ENCODE measurements at places on chromosomes 5 and 9.
A peak's percentile ranks its signal among the peaks of the same experiment; 100 is the strongest.

DNA sequence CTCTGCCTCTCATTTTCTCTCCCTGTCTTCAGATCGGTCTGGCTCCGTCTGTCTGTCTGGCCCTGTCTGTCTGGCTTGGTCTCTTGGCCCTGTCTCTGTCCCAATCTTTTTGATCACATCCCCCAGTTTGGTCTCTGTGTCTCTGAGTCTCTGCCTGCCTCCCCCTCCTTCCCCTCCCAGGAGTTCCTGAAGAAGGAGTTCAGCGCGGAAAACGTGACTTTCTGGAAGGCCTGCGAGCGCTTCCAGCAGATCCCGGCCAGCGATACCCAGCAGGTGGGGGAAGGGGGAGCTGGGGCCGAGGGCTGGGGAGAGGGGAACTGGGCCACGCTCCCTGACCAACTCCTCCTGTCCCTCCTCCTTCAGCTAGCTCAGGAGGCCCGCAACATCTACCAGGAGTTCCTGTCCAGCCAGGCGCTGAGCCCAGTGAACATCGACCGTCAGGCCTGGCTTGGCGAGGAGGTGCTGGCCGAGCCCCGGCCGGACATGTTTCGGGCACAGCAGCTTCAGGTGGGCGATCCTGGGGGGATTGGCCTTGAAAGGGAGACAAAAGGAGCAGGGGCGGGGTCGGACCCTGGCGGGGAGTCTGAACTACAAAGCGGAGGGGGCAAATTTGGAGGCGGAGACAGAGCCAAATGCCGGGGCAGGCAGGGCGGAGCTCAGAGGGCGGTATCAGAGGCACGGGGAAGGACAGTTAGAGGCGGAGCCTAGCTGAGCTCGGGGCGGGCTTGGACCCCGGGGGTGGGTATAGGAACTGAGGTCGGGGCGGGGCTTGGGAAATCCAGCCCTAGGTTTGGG lies 9.0 kb downstream of the RGS14 start:
- no peak for DNase-seq

- DNase-seq, result no peak
Observed at GRCh38 chr9:7580568-7580967, 219.0 kb downstream of the DMAC1 start.

DNA sequence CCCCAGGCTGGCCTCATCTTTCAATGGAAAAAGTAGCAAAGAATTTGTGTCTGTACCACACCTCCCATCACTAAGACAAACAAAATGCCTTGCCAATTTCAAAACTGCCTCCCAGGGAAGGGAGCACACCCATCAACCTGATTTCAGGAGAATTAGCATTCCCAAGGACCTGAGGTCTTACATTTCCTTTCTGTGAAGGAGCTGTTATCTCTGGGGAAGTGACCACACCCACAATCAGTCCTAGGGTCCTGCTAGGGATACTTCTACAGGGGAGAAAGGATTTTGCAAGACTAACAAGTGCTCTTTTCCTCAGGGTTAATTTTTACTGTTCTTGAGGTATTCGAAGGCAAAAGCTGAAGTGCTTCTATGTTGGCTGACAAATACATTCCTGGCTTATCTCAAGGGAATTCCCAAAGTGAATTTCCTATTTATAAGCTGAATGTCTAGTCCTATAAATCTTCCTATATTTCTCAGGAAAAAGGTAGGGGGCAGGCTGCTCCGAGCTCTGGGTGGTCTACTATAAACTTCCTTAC lies 97.4 kb upstream of the ITGA1 start:
- no peak for DNase-seq

- DNase-seq, result peak; percentile 32
Observed at GRCh38 chr5:139763930-139764791, 31.4 kb upstream of the PSD2 start.

DNA sequence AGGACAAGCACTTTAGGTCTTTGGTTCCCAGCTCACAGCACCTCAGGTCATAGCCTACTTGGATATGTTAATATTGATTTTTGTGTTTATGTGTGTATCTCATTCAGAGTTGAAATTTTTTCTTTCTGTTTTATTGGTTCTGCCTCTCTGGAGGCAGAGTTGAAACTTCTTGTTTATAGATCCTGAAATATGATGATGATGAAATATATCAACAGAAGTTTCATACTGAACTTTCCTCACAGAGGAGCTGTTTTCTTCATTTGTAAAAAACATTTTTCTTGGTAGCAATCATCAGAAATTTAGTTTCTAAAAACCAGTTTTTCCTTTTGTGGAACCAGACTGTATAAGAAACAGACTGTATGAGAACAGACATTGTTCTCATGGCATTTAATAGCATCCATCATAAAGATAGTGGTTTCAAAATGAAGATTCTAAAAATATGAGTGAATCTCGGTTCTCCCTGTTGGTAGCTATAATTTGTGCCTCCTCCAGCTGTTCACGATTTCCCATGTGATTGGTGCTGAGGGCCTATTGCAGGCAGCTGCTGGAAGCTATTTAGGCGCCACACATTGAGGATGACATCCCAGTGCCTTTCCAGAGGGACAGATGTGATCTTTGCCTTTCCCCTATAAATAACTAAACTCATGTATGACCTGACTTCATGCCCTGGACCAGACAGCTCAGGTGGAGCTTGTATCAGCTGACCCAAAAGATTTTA lies 39.5 kb upstream of the CFAP157 start:
- no peak for DNase-seq

GRCh38 chr5:149282027-149282965 lies 10.6 kb downstream of the AFAP1L1 start:
- DNase-seq, result no peak

DNA sequence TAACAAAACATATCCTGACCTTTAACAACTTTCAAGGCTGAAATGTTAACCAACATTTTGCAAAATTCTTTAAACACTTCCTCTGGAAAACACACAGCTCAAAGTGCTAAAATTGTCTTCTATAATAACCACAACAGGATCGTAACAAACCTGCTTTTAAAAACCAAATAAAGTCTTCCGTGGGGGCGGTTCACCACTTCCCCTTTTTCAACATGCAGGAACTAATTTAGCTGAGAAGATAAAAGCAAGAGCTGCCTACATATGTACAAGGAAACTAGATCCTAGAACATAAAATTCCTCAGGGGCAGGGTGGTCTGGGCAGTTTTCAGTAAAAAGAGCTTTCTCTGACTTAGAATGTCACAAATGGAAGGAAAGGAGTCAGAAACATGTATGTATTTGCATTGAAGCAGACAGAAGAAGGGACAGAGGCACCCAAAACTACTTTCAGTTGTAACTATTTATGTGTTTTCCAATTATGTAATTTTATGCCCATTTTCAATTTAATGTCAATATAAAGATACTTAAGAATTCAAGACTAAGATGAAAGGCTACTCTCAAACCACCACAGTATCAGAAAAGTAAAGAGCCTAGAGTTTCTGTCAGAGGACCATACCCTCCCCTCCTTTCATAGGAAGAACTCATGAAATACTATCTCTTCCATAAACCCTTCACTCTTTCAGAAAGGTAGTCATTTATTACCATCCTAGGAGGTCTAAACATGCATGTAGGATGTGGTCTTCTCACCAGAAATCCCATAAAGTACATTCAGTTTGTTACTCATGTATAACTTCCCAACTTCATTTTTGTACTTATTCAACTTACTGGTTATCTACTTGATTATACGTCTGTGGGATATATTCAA lies 185.9 kb upstream of the RASA1 start:
- DNase-seq, result peak; percentile 42

DNA sequence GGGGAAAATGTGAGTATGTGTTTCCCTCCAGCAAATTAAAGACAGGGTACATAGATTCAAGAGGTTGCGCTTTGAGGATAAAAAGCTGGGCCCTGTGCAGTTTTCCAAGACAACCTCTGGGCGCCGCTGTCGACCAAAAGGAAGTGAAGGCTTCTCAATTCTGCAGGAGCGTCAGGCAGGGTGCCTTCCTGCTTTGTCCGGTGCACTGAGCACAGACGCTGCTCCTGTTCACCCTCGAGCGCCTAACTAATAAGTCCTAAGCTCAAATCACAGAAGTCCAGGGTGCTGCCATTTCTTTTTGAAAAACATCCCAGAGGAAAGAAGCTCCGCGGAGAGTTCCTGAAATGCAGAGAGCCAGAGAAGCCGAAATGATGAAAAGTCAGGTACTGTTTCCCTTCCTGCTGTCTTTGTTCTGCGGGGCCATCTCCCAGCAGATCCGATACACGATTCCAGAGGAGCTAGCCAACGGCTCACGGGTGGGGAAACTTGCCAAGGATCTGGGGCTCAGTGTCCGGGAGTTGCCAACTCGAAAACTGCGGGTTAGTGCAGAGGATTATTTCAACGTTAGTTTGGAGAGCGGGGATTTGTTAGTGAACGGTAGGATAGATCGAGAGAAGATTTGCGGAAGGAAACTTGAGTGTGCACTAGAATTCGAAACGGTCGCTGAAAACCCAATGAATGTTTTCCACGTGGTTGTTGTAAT lies at the start of gene PCDHGB1:
Gene PCDHGB1, plus strand, starts transcription at position 183 of the 703 bp plus-strand sequence. Its CDS starts 162 bp downstream, at position 345.
- DNase-seq, result peak; percentile 41
